ENCODE measurements at places on chromosomes 2 and 18.
A peak's percentile ranks its signal among the peaks of the same experiment; 100 is the strongest.

- DNase-seq = no peak
Observed at GRCh38 chr2:84801811-84802210, 79.1 kb downstream of the TRABD2A start.

DNA sequence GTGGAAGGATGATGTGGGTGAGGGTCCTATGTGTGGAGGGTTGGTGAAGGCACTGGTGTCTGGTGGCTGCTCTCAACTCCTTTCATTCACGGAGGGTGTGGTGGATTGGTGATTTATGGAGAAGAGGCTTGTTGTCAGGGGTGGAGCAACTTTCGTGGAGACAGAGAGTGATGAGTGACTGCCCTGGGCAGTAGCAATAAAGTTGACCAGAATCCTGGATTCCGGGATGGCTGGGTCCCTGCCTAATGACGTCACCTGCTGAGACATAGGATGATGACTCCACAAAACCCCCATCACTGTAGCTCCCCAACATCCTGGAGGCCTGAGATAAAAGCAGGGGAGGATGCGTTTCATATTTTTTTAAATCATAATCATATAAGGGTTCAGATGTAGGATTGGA lies 193.0 kb downstream of the ACKR3 start:
- no peak for DNase-seq

- DNase-seq = no peak
Observed at GRCh38 chr18:51300912-51301311, 103.4 kb upstream of the MEX3C start.

GRCh38 chr2:179793238-179793637 lies 68.2 kb downstream of the ZNF385B start:
- DNase-seq = no peak

DNA sequence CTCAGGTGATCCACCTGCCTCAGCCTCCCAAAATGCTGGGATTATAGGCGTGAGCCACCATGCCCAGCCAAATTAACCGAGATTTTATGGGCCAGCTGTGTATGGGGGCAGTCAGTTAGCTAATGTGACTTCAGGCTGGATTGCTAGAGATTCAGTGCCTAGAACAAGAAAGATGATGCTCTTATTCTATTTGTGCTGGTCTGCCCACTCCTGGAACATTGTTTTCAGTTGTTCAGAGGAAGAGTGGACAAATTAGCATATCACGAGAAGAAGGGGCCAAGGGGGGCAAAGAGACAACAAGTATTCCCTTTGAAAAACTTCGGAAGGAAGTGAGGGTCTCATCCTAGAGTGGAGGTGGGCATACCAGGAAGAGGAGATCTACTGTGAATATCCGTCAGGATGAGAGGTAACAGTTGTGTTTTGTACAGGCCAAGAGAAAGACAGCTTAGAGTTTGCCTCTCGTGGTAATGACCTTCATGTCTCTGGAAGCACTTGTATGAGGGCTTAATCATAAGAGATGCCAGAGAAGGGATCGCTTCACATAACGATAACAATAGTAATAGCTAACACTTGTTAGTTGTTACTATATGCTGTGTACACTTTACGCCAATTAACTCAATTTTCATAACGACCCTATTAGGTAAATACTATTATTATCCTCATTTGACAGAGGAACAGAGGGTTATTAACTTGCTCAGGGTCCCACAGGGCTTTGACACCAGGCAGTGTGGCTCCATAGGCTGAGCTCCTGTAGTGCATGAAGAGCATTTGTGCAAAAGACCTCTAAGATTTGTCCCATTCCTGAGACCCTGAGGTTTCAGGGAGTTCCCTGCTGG lies 138.3 kb downstream of the DDX1 start:
- DNase-seq = peak; percentile 18

- DNase-seq = peak; percentile 39
Observed at GRCh38 chr2:170928036-170928823, 823 bp upstream of the GORASP2 start.

Data from kidney tubule cell (primary cell).